ENCODE measurements at places on chromosomes 2 and 18.

DNA sequence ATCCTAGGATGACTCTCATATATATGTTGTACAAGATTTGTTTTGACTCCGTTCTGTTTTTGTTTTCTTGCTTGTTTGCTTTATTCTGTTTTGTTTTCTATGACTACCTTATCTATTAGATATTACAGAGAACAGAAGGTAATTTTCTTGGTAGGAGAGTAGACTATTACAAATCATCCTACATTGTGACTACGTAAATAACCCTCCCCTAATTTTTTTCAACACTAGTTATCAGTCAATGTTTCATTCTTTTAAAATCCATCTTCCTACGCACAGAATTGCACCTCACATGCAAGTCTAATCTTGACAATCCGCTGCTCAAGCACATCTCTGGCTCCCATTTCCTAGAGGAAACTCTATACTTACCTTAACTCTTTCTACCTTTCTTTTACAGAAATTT, 792.3 kb upstream of the PIK3C3 start:
- DNase-seq, result no peak

- DNase-seq, result no peak
Observed at GRCh38 chr2:83565626-83566025, 893.5 kb downstream of the SUCLG1 start.

GRCh38 chr2:219245899-219246230, 586 bp downstream of the STK16 start:
- no peak for DNase-seq

DNA sequence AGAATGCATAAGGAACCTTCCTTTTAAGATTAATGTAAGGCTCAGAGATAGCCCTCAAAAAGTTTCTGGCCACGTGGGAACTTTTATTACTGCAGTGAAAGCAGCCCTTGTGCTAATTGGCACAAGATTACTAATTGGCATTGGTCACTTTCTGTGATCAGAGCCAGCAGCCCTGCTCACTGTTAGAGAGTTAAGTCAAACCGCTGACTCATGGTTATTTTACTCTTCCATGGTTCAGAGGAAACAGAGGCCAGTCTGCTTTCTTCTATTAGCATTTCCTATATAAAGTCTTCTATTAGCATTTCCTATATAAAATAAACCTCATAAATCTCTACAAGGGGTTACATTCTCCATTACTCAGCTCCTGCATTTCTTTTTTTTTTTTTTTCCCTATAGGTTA, 1.5 kb upstream of the SLC35G4 start:
- no peak for DNase-seq

- no peak for DNase-seq
Observed at GRCh38 chr18:48679236-48679635, 140.4 kb downstream of the CTIF start.

GRCh38 chr2:16614314-16614860, 51.2 kb downstream of the CYRIA start:
- DNase-seq, result peak; percentile 57

DNA sequence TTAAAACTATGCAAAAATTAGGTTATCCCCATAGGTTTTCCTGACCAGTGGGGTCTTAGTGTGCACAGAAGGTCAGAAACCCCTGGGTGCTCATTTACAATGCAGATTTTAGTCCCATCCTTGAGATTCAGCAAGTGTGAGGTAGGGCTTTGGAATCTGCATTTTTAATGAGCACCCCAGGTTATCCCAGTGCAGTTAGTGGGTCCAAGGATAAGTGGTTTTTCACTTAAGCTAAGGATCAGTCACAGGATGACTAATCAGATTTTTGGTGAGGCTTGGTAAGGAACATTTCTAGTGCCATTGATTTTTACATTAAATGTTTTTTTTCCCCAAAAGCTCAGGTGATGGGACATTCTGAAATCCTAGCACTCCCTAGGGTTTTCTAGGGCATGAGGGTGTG, 50.7 kb upstream of the MGAT5 start:
- no peak for DNase-seq

GRCh38 chr2:94874277-94874997, 3.2 kb downstream of the TEKT4 start:
- no peak for DNase-seq

DNA sequence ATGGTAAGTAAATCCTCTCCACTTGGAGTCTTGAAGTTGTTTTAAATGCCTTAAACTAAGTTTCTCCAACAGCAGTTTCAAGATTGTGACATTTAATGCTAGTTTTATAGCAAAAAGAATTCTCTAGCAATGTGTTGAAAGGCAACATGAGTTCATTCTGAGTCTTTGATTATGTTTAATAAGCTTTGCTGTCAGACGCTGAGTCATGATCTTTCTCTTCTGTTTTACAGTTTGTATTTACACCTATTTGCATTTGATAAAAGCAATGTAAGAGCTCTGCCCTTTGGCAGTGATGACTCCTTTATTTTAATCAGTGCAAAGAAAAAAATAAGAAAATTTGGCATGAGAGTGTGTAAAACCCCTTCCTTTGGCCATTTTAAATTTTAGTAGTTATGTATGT, 497.7 kb downstream of the STK39 start:
- DNase-seq, result no peak

- no peak for DNase-seq
Observed at GRCh38 chr2:194096402-194096801, 1560.6 kb upstream of the SLC39A10 start.

DNA sequence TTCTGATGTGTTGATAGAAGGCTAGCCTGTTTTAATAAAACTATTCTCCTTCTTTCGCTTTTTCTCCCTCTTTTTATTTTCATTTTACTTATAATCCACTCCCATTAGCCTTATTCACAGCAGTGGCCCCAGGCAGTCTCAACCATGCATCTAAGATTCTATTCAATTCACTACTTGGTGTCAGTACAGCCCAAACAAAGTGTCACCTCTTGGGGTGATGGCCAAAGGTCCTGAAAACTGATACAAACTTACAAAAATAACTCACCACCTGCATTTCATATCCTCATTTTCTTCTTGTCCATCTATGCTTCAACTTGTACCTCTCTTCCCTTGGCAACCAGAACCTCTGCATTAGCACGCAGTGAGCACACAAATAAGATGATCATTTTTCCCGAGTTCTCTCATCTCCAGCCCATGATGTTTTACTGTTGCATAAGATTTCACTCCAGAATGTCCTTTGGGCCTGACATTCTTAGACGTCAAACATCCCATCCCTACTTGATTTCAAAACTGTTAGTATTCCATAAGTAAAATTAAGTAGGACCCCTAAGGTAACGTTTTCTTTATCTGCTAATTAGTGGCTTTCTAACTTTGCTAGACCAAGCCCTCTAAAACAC, 559.3 kb upstream of the TNP1 start:
- no peak for DNase-seq

DNA sequence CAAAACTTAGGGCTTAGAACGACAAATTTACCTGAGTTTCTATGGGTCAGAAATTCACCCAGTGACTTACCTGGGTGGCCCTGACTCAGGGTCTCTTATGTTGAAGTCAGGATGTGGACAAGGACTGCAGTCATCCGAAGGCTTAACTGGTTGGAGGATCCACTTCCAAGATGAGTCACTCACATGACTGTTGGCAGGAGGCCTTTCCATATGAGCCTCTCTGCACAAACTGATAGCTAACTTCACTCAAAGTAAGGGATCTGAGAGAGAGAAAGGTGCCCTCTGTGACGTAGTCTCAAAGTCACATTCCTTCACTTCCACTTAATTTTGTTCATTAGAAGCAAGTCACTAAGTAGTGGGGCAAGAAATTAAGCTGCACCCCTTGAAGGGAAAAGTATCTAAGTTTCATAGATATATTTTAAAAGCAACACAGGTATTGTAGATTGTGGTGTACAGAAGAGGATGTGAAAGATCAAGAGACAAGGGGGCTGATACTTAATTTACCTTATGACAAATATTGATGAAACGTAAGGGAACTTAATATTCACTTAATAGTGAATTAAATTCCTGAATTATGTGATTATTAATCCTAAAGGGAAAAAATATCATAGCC, 48.4 kb downstream of the TANK start:
- peak; percentile 86 for DNase-seq

GRCh38 chr2:157479081-157480027, 35.5 kb upstream of the CYTIP start:
- no peak for DNase-seq
